ENCODE measurements at places on chromosomes 2 and 18. TPM values are rescaled to one million over a fixed set of nuclear protein-coding genes. Genes with fewer than 3 reads are reported as not detected.

Gene C2orf15
- polyA plus RNA-seq, result not detected

Gene GIGYF2
- polyA plus RNA-seq, result 9.9 TPM

Gene TFPI
- polyA plus RNA-seq, result 27.1 TPM

Gene TMEM247
- not detected for polyA plus RNA-seq

Gene TTC27
- polyA plus RNA-seq, result 4.8 TPM

Gene CFAP210
- 0.14 TPM for polyA plus RNA-seq

Gene UGT1A10
- polyA plus RNA-seq, result not detected

Gene ERFE
- 0.68 TPM for polyA plus RNA-seq

Gene GPR45
- polyA plus RNA-seq, result not detected

Gene TCF7L1
- 8.9 TPM for polyA plus RNA-seq

GRCh38 chr2:43038034-43038695, 188.2 kb downstream of the ZFP36L2 start:
- DNase-seq, result no peak

DNA sequence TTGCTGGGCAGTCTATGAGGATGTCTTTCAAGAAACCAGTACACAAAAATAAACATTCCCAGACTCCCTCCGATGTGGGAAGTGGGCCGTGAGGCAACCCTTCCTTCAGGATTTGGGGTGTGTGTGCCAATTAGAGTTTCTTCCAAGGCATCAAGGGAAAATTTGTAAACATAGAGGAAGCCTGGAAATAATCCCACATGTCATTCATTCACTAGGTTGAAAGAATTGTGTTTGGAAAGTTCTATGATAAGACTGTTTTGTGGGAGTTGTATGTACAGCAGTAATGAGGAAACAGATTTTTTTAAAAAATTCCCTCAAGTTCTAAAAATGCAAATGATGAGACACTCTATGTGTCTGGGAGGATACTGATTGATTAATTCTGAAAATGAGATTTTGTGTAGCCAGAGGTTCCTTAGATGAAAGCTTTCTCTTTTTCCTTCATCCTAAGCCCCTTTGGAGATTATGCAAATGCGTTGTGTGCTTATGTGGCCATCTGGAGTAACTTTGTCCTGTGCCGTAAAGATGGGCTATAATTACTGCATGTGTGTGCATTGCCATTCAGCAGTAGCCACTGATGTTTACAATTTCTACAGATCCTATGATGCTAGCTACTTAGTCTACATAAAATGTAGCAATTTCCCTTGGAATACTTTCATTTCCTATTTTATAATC, 107.8 kb upstream of the TPO start:
- DNase-seq, result no peak

DNA sequence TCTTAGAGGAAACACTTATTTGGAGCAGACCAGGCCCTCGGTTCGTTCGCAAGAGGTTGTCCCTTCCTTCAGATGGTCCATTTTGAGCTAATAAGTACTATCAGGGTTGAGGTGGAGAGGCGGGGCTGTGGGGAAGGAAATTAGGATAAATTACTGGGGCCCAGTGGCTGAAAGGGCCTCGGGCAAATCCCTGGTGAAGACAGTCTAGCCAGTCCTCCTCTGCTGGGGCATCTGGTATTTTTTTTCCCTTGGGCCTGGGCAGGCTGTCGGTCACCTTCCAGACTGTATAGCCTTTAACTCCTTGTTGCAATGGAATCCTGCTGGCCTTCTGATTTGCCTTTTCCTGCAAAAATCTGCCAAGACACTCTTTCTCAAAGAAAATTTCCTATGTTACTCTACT, 1.7 kb upstream of the MYO3B start:
- DNase-seq, result no peak

DNA sequence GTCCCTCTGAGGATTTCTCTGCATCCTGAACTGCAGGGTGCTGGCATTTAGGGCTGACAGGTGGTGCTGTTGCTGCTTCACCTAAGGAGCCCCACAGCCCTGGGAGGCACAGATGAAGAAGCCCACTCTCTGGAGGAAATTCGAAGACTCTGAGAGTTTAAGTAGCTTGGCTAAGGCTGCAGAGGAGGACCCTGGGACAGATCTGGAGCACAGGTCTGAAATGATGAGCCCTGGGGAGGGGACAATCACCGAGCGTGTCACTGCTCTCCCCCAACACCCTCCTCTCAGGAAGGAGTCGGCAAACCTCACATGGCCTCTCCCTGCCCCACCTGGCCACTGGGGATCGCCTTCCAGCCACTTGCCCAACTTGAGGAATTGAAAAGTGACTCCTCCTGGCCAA, 18.6 kb downstream of the CYP27C1 start:
- no peak for DNase-seq

DNA sequence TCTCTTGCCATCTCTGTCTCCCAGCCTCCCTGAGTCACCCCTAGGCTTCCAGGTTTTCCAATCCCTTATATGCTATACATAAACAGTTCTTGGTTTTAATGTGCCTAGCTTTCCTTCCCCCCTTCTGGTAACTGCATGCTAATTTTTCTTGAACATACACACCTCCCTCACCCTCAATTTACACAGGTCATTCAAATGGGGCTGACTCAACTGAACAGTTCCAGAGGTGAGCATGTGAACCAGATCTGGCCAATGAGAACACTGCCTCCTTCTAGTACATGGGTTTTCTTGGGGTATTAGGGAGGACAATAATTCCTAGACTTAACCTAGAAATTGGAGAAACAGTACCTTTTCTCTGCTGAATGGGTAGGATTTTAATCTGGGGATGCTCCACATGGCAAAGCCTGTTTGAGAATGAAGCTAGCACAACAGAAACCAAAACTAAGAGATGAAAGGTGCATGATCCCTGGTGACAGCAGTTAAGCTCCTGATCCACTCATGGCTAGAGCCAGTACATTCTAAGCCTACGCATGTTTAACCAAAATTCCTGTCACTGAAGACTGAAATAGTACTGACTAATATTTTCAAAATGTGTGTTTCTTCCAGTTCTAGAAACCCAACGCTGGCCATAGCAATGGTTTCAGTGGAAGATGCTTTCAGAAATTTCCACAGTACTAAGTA, 11.8 kb downstream of the SLC25A12 start:
- DNase-seq, result no peak

DNA sequence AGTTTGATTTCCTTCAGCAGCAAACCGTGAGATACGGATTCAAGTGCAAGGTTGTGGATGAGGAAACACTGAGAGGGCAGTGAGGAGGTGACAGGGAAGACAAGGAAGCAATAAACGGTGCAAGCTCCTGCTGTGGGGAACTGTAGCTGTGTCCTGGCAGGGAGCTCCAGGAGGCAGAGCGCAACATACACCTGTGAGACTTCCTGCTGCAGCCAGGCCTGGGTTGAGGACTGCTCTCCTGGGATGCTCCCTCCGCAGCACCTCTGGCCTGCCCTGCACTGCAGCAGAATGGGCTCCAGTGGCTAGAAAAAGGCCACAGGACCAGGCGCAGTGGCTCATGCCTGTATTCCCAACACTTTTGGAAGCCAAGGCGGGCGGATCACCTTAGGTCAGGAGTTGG, 85.5 kb downstream of the MRO start:
- no peak for DNase-seq

DNA sequence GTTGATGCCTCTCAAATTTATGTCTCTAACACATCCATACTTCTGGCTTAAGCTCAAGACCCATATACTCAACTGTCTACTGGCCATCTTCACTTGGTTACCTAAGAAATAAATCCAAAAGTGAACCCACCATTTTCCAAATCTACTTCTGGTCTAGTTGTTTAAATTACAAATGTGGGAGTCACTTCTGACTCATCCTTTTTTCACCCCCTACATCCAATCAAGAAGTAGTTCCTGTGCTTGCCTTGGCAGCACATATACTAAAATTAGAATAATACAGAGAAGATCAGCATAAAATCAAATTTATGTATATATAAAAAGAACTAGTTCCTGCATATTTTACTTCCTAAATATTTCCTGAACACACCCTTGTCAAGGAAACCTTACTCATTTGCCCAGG, 53.6 kb downstream of the STRN start:
- no peak for DNase-seq

- no peak for DNase-seq
Measured at GRCh38 chr2:57862727-57863126, 183.9 kb upstream of the VRK2 start.

DNA sequence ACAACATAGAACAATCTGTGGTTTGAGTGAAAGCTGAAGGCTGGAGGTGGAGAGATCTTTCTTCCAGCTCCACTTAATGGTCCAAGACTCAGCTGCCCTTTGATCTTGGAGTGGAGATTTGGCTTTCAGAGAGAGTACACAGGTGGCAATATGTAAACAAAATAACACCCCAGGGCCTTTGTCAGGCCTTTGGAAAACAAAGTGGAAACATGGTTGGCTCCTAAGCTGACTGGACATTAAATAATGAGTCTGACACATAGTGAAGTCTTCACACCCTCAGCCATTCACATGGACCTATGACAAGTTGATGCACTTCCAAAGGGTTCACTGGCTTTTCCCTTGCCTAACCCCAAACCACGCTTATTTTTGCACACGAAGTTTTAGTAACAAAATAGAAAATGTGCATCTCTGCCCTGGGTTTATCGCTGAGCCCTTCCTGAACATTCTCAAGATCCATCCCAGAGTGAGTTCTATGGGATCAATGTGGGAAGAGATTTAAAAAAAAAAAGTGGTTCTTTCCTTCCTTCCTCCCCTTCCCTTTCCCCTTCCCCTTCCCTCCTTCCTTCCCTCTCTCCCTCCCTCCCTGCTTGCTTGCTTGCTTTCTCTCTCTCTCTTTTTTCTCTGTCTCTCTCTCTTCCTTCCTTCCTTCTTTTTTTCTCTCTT, 201.3 kb upstream of the NT5C1B start:
- DNase-seq, result no peak

- DNase-seq, result no peak
Measured at GRCh38 chr2:67502346-67503065, 105.4 kb downstream of the ETAA1 start.

All from heart right ventricle (tissue), 16 donors.